ENCODE measurements at places on chromosomes 16 and 17.
A peak's percentile ranks its signal among the peaks of the same experiment; 100 is the strongest.

GRCh38 chr16:1300664-1301476, 8.6 kb upstream of the UBE2I start:
- no peak overlapping the region for H3K4me3 ChIP-seq
- DNase-seq = peak; percentile 84
- no peak overlapping the region for H3K27ac ChIP-seq
- peaks cover 32% of the 10 kb centered on the region for H3K4me1 ChIP-seq

- H3K27ac ChIP-seq = peak overlapping the region; percentile 86
- H3K4me1 ChIP-seq = peaks cover 29% of the 10 kb centered on the region
- DNase-seq = peak; percentile 73
- H3K4me3 ChIP-seq = peak overlapping the region; percentile 97
- peaks cover 1% of the 10 kb centered on the region for H3K27me3 ChIP-seq
Observed at GRCh38 chr17:63622574-63623390, 565 bp downstream of the MAP3K3 start.

DNA sequence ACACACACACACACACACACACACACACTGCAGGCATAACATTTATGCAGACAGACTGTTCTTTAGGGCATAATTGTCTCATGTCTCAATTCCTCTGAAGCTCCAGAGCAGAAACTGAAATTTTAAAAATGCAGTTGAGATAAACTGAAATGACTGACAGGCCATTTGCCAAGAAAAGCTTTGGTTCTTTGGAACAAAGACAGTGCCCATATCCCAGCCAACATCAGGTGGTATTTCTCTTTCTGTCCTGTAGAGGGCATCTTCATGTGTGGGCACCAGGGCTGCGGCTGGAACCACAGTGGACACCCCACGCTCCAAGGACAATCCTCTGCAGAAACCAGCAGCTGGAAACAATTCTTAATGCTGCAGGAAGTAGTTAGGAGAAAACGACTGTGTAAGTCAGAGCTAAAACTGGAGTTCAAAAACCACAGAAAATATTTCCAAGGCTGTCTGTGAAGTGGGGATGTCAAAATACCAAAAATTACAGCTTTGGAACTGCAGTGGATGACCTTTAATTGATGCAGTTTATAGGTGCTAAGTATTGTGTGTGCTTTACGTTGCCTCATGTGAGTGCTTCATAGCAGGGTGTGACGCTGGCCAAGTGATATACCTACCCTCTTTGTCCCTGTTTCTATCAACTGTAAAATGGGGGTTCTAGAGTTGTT, 10.6 kb upstream of the MEFV start:
- H3K27me3 ChIP-seq = no peaks in the 10 kb centered on the region
- no peak overlapping the region for H3K27ac ChIP-seq
- H3K4me3 ChIP-seq = no peak overlapping the region
- H3K4me1 ChIP-seq = peaks cover 28% of the 10 kb centered on the region

DNA sequence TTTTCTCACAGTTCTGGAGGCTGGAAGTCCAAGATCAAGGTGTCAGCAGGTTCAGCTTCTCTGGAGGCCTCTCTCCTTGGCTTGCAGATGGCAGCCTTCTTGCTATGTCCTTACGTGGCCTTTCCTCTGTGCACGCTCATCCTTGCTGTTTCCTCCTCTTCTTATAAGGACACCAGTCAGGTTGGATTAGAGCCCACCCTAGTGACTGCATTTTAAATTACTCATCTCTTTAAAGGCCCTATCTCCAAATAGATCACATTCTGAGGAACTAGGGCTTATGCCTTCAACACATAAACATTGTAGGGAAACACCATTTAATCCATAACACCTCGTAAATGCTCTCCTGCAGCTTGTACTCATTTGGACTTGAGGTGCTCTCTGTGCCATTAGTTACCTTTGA, 36.3 kb downstream of the DHRS7C start:
- no peaks in the 10 kb centered on the region for H3K36me3 ChIP-seq
- H3K4me3 ChIP-seq = no peak overlapping the region
- H3K27me3 ChIP-seq = peaks cover 9% of the 10 kb centered on the region
- DNase-seq = no peak
- no peak overlapping the region for H3K27ac ChIP-seq
- no peaks in the 10 kb centered on the region for H3K4me1 ChIP-seq

GRCh38 chr16:61579195-61579594, 457.0 kb downstream of the CDH8 start:
- H3K27me3 ChIP-seq = no peaks in the 10 kb centered on the region
- H3K27ac ChIP-seq = no peak overlapping the region
- no peak for DNase-seq
- H3K4me3 ChIP-seq = no peak overlapping the region
- H3K4me1 ChIP-seq = no peaks in the 10 kb centered on the region

DNA sequence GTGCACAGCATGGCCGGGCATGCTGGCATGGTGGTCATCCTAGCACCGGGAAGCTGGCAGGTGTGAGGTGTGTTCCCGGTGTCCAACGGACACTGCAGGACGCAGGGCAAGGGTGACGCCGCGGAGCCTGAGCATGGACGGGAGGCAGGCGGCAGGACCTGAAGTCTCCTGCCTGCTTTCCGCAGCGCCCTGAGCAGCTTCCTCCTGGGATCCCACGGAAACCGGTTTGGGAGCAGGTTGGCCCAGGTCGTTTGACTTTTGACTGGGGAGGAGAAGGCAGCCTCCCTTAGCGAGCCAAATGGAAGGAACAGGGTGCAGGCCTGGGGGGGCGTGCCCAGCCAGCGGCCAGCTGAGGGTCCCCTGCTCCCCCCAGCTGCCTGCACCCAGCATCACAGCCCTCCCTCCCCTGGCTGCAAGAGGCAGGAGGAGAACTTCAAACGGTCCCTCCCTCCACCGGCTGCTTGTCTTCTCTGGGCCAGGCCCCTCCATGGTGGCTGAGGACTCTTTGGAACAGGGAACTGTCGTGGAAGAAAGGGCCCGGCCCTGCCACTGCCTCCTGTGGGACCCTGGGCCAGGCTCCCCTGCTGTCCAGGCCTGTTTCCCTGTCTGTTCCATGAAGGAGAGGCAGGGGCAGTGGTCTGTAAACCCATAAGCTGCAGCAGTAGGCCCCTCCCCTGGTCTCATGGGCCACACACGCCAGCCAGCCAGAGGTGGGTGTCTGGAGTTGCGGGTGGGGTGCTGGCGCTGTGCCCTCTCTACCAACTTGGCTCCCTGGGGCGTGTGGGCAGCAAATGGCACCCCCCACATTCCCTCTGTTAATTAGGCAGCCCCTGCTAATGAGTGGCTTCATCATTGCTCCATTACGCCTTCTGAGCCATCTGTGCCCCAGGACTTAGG, 7.8 kb upstream of the ADGRG1 start:
- H3K4me1 ChIP-seq = peaks cover 7% of the 10 kb centered on the region
- peaks cover 2% of the 10 kb centered on the region for H3K27me3 ChIP-seq
- no peaks in the 10 kb centered on the region for H3K36me3 ChIP-seq
- H3K4me3 ChIP-seq = no peak overlapping the region
- DNase-seq = no peak

DNA sequence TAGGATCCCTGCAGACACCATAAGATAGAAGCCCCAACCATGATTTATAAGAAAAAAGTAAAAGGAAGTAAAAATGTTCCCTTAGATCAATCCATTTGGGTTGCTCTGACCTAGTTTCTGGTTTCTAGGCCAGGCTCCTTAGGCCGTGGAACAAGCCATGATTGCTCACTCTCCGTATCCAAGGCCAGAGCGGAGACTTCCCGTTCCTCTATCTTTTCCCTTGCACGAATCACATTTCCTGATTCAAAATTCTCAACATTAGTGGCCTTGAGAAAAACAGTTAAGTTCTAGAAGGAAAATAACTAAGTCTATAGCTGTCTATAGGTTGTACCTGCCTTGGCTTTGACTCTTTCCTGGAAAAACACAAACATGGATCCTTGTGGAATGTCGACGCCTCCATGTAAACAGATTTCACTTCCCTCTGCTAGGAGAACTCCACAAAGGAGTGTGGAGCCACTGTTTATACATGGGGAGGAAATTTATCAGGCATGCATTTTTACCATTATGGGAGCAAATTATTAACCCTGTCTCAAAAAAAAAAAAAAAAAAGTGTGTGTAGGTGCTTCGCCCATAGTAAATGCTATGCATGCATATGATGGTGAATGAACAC, 149.6 kb downstream of the ZFHX3 start:
- no peaks in the 10 kb centered on the region for H3K27me3 ChIP-seq
- H3K4me1 ChIP-seq = no peaks in the 10 kb centered on the region
- no peak overlapping the region for H3K27ac ChIP-seq
- H3K4me3 ChIP-seq = no peak overlapping the region
- DNase-seq = no peak
